GOT3 (cell line): ENCODE measurements at places on chromosomes 5 and 9.

DNA sequence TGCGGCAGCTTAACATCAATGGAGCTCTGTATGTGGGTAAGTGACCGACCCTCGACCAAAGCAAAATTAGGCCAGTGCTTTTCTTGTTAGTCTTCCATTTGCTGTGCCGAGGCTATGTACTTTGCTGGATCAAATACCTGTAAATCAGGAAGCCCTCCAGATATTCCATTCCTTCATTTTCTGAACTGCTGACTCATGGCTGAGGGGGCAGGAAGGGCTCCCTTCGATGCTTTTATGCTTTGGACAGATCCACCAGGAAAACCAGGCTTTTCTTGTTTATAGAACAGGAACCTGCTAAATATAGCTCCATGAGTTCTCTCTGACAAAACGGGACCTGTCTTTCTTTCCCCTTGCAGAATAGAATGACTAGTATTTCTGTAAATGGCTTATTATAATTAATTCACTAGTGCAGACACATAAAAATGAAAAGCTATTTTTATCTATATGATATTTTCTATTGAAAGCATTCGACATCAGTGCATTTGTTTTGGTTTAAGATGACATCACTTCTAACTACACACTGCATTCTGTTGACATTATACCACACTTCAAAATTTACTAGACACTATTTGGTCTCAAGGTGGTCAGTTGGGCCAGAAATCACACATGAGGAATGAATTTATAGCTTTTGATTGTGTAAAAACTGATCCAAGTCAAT, 93.3 kb downstream of the LIFR start:
- DNase-seq = no peak

- no peak for DNase-seq
Observed at GRCh38 chr9:85522459-85523092, 219.2 kb downstream of the AGTPBP1 start.

DNA sequence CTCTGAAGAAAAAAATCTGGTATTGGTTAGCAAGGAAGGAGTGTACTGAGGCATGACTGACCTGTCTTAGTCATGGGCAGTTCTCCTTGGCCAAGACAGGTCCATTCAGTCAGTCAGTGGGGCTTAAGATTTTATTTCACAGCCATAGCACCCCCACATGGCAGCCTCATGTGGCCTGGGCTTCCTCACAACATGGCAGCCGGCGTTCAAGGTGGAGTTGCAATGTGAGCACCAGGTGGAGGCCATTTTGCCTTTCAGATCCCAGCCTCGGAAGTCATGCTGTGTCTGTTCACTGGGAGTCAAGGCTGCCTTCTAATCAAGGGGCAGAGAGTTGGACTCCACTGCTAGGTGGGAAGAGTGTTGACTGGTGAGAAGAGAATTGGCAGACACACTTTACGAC, 10.3 kb upstream of the CARD19 start:
- no peak for DNase-seq

GRCh38 chr9:122922713-122923112, 8.6 kb downstream of the ZBTB26 start:
- no peak for DNase-seq

DNA sequence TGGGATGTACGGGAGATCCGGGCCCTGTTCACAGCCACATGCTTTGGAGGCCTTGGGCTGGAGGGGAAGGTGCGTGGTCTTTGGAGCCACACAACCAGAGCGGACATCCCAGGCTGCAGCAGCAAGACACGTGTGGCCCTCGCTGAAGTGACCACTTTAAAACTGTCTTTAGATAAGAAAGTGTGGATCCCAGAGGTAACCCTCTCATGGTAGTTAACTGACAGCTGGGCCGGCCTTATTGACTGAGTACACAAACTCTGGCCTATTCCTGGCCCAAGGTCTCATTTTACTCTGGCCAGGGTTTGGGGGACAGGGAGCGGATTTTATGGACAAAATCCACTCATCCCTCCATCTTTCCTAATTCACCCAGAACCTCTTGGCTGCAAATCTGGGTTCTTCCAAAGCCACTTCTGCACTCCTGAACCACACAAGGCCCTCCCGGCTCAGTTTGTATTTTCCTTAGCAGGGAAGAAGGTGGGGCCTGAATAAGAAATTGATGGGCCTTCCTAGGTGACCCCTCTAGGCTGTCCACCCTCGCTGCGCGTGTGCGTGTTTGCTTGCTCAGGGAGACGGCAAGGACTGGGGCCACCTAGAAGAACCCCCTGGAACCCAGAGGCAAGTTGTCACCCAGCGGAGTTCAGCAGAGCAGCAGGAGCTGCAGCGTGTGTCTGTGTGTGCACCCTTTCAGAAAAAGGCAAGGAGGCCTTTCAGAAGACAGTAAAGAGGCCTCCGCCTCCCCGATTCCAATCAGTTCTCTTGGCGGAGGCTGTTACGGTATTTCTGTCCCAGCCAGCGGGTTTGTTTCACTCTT, 73.3 kb upstream of the ORM1 start:
- DNase-seq = no peak

DNA sequence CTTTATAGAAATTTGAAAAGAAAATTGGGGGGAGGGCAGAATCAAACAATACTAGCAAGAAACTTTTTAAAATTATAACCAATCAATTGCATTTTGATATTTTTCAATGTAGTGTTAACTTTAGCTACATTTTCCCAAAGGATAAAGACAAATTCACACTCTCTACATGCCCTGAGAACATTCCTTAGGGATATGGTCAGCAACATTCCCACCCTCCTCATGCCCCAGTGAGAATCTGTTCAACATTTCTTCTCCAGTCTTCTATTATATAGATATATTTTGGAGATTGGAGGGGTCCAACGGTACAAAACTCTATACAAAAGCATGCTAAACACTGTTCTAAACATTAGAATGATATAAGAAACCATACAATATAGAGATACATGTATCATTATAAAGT, 11.6 kb upstream of the PRR16 start:
- DNase-seq = no peak

DNA sequence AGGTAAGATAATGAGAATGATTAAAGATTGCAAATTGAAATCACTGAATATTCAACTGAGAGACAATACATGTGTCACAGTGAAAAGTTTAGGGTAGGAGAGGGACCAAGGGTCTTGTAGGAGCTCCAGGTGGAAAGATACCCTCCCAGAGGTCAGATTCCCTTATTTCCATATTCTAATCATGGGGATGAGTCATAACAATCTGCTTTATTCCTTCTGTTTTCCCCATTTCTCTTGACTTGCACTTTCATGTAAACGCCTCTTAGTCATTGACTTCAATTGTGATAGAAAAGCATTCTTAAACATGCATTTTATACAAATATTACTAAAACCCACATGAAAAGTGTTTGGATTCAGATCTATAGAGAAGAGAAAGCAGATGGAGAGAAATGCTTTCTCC, 81.3 kb upstream of the CTSL start:
- DNase-seq = no peak

DNA sequence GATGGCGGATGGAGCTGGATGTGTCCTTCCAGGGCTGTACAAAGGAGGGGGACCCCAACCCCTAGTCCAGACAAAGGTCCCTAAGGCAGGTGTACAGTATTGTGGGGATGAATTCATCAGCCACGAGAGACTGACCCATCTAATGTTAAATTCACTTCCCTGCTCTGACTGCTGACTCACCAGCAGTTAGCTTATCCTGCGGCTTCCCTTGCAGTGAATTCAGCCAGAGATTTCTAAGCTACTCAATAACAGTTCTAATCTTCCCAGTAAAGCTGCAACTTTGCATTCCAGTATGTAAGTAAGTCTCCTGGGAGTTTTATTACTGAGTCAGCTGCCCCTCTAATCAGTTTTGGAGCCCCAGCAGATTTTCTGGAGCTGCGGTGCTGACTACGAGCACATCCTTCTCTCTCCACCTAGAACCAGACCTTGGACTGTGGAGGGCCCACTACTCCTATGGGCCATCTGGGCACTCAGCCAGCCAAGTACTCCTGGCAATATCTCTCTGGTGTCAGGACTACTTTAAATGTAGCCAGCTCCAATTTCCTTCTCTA, 16.1 kb downstream of the B4GALT1 start:
- DNase-seq = no peak

DNA sequence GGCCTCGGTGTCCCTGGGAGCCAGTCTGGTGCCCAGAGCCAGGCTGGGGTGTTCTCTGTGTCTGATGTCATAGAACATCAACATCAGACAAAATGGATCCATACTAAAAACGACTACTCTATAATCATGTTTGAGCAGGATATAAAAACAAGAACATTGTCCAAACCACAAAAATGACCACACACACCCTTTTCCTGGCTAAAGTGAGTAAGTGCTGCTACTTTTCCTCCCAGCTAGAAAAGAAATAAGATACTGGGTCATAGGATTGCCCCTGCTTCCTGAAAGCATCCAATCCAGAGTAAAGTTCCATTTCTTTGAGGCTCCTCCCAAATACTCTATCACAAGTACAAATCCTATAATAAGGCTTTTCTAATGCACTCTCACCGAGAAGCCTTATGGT, 19.7 kb upstream of the TRAF1 start:
- no peak for DNase-seq

DNA sequence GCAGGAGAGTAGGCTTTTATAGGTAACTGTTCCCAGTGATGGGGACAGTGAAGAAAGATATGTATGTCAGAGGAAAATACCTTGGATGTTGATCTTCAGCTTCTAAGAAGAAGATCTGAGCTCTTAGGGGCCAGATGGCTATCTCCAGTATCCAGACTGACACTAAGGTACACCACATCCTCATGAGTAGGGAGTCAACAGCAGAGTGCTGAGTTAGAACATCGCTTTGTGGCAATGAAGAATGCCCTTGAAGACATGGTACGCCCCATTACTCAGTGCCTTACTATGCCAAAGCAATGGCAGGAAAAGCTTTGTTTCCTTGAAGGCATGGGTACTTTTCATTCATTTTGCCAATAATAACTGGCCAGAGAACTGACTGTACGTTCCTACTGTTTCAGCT, 263.7 kb downstream of the CEMIP2 start:
- DNase-seq = no peak

DNA sequence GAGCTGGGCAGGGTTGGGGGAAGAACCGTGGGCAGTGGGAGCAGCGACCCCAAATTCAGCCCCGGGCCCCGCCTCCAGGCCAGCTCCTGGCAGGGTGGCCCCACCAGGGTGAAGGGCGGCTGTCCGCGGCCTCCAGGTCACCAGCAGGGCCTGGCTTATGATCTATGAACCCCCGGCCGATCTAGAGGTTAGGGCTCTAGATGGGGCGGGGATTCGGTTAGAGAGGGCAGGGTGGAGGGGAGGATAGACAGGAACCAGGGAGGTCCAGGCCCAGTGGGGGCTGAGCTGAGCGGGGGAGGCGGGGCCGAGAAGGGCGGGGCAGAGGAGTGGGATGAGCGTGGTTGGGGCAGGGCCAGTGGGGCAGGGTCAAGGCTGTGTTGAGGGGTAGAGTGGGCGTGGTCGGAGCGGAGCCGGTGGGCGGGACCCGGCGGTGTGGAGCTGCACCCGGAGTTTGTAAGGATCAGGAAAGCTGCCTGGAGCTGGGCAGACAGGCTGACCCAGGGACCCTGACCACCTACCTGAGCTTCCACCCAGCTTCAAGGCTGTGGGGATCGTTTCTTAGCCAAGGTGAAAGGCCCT, 29.3 kb upstream of the OBP2B start:
- no peak for DNase-seq

DNA sequence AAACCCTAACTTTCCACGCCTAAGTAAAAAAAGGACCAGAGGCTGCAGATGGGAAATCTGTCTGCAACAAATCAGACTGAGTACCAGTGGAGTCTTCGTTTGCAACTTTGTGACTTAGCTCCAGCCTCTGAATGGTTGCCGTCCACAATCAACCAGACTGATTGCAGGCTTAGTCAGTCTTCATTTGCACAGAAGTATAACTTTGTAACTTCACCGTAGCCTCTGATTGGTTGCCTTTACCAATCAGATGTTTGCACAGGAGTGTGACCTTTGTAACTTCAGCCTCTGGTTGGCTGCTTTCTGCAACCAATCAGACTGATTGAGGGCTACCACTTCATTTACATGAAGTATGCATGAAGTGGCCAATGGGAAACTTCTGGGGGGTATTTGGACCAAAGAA, 53.7 kb downstream of the TGFBR1 start:
- DNase-seq = no peak

DNA sequence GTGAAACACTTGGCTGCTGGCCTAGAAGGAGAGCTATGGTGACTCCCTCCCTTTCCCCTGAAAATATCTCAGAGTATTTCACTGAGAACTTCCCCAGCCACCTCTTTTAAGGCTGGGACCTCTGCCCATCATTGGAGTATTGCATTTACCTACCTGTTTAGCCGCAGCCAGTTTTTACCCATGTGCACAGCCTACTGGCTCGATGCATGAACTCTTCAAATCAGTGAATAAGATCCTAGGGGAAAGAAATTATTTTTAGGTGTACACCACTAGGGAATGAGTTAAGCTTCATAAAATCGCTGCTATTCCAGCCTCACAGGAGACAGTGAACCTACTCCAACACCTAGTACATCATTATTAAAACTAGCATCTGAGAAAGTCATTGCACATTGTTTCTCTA, 16.8 kb upstream of the FAM174A start:
- no peak for DNase-seq

DNA sequence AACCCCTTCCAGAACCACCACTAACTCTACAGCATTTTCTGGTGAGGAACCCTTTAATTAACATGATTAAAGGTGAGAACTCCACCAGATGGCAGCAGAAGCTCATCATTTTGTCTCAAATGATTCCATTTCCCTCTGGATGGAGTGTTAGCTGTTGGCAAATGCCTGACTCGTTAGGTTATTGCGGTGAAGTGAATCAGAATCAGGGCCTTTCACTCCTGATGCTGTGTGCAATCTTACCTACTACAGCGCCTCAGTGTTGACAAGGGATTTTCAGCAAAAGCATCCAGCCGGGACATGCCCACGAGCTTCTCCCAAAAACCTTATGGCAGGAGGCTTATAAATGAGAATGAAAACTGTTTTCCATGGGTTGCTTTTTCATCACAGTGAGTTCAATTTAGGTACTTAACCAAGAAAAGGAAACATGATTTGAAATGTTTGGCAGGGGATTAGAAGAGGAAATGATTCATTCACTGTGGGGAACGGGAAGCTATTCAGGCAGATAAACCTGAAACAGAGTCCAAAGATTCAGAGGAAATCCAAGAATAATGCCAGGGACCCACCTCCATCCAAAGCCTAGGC, 48.0 kb upstream of the CAST start:
- no peak for DNase-seq

- DNase-seq = no peak
Observed at GRCh38 chr5:67240846-67241245, 44.2 kb upstream of the CD180 start.

DNA sequence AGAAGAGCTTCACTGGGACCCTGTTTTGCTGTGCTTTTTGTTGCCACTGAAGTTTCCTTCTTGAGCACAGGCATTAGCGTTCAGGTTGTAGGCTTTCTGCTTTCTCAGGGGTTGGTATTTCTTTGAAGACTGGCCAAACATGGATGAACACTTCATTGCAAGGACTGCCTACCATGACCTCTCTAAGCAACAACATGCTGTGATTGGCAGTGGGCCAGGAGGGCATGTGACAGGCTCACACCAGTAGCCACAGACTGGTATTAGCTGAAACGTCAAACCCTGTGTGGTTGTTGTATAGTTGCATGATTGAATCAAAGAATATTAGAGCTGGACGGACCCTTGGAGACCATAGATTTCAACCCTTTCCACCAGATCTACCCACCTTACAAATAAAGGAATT, 20.0 kb upstream of the MLANA start:
- DNase-seq = no peak

- DNase-seq = no peak
Observed at GRCh38 chr9:73701415-73702057, 549.9 kb downstream of the ANXA1 start.

- DNase-seq = no peak
Observed at GRCh38 chr5:142924135-142924883, 154.1 kb downstream of the ARHGAP26 start.

- no peak for DNase-seq
Observed at GRCh38 chr5:132098151-132098594, 24.6 kb downstream of the CSF2 start.

GRCh38 chr9:4059437-4059836, 240.4 kb downstream of the GLIS3 start:
- no peak for DNase-seq
